Renal cortex interstitium (tissue), 15 donors: ENCODE measurements at places on chromosomes 7 and 10. TPM values are rescaled to one million over a fixed set of nuclear protein-coding genes. Genes with fewer than 3 reads are reported as not detected.

DNA sequence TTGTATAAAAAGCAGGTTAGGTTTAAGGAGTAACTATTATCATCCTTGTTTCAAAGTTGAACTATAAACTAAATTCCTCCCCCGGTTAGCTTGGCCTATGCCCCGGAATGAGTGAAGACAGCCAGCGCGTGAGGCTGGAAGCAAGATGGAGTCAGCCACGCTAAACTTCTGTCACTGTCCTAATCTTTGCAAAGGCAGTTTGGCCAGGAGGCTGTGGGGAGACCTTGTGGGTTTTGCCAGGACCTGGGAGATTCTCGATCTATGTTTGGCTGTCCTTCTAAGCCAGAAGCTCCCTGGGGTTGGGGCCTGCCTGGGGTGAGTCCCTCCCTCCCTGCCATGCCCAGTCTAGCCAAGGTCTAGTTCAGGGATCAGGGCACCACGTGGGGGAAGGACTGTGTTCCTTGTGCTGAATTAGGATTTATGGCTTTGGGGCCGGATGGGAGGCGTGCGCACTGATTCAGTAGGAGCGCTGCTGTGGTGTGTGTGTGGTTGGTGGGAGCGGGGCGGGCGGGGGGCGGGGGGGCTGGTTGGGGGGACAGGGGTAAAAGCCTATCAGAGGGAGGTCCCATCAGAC lies 871 bp upstream of the GTF2IRD1 start:
- DNase-seq = no peak

- DNase-seq = no peak
Observed at GRCh38 chr10:102648889-102649796, 4.9 kb downstream of the TRIM8 start.

- no peak for DNase-seq
Observed at GRCh38 chr7:37096341-37096740, 352.3 kb downstream of the ELMO1 start.

- no peak for DNase-seq
Observed at GRCh38 chr10:137031-137430, 1.8 kb downstream of the ZMYND11 start.

Gene MSMB
- polyA plus RNA-seq = not detected

Gene PSD
- polyA plus RNA-seq = 12.2 TPM

Gene GJD4
- polyA plus RNA-seq = 0.17 TPM

- no peak for DNase-seq
Observed at GRCh38 chr7:627661-628401, 98.7 kb upstream of the DNAAF5 start.

Gene SLC26A5
- polyA plus RNA-seq = 0.65 TPM

Gene TMEM270
- 0.21 TPM for polyA plus RNA-seq

DNA sequence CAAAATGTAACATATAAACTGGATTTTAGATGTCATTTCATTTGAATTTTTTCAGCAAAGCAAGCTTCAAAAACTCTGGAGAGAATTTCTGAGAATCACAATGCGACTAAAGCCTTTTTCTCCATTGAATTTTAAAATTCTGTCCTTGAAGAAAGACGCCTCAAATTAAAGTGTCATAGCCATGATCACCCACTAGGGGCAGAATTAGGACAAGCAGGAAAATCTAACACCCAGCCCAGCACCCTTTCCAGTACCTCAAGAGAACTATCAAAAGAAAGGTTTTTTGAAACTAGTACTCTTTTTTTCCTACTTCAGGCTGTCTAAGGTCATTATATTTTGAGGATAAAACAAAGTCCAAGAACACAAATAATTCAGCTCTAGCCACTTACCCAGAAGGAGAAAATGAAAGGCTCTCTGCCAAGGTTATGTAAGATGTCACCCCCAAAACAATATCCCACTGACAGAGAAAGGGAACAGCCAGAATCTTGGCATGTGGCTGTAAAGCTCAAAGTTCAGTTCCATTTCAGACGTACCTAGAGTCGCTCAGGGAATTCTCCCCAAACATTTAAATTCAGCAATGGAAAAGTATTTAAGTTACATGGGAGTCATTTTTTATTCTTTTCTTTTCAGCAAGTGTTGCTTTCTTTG lies 299.4 kb downstream of the SNX13 start:
- no peak for DNase-seq

Gene MMP21
- polyA plus RNA-seq = 0.51 TPM

Gene HOXA6
- polyA plus RNA-seq = 48.9 TPM

Gene OPN1SW
- polyA plus RNA-seq = 1.0 TPM

- DNase-seq = no peak
Observed at GRCh38 chr10:126060261-126060931, 164.0 kb downstream of the FANK1 start.

Gene FAM221A
- polyA plus RNA-seq = 20.2 TPM

Gene BTBD16
- polyA plus RNA-seq = 0.36 TPM

DNA sequence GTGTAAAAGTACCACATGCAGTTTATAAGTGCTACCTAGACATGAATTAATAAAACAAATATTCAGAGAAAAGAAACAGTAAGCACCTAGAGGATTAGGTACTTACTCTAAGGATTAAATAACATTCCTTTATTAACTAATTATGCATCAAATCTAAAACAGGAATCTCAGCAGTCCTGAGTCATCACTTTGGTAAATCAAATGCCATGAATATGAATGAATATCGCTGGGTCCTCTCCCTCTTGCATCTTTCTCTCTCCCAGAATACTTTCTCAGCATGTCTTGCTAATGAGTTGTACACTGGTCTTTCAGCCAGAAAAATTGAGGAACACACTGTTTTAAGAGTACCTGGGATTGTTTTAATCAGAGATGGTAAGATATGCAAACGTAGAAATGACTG lies 225.5 kb upstream of the NFE2L3 start:
- no peak for DNase-seq

DNA sequence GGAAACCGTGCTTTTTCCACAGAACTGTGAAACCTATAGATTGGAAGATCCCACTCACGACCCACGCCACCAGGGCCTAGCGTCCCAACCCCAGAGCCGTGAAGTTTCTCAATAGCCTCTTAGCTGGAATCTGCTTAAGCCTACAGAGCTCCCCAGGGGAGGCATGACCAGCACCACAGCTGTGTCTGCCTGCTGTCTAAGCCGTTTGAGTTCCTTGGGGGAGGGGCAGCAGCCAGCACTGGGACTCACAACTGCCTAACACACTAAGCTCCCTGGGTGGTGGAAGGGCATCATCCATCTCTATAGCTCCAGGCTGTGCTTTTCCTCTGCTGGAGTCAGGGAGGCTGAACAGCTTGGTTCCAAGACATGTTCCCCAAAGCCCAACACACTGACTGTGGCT lies 26.0 kb upstream of the TMEM140 start:
- DNase-seq = no peak

DNA sequence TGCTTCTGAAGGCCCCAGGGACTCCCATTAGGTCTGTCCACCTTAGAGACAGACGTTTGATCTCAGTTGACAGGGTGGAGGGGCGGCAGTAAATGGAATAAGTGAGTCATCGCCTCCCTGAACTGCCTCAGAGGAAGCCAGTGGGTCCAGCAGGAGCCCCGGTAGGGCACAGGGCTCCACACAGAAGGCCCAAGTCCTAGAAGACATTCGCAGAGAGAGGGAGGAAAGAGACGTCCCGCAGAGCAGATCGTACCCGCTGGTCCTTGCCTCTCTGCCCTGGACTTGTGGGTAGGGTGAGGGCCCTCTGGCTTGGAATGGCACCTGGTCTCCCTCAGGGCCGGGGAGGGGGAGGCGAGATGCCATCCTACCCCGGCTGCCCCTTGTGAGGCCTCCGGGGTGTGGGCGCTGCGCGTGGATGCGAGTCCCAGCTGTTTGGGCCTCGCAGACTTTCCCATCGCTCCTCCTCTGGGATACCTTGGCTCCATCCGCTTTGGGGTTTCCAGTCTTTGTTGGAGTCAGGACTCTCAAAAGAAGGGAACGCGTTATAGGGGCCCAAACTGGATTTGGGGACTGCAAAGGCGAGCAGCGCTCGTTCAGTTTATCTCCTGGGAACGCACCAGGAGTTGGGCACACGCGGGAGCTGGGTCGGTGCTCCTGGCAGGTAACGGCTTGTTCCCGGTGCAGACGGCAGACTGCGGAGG lies 5.1 kb downstream of the TLX1 start:
- DNase-seq = no peak

Gene TAS2R41
- polyA plus RNA-seq = not detected

DNA sequence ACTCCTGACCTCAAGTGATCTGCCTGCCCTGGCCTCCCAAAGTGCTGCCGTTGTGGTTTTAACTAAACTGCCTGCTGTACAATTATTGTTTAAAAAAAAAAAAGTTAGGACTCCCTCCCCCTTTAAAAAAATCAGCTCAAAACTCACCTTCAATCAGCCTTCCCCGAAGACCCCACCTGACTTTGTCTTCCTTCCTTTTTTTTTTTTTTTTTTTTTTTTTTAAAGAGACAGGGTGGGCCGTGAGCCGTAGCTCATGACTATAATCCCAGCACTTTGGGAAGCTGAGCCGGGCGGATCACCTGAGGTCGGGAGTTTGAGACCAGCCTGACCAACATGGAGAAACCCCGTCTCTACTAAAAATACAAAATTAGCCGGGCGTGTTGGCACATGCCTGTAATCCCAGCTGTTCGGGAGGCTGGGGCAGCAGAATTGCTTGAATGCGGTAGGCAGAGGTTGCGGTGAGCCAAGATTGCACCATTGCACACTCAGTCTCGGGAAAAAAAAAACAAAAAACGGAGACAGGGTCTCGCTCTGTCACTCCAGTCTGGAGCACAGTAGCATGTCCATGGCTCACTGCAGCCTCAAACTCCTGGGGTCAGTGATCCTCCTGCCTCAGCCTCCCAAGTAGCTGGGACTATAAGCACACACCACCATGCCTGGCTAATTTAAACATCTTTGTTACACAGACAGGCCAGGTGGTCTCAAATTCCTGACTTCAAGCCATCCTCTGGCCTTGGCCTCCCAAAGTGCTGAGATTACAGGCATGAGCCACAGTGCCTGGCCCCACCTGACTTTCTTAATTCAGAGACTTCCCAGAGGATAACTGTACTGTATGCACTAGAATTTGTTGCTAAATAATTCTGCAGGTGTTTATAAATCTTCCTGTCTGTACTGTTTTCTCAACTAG lies 3.2 kb downstream of the FIS1 start:
- no peak for DNase-seq

Gene TRIM50
- 0.21 TPM for polyA plus RNA-seq

- no peak for DNase-seq
Observed at GRCh38 chr7:127390186-127390816, 2.2 kb downstream of the ZNF800 start.

Gene ZCWPW1
- polyA plus RNA-seq = 7.5 TPM

- no peak for DNase-seq
Observed at GRCh38 chr7:111215550-111215949, 124.6 kb downstream of the LRRN3 start.

Gene PILRA
- 4.7 TPM for polyA plus RNA-seq

GRCh38 chr10:80540981-80541750 lies 3.5 kb downstream of the SH2D4B start:
- DNase-seq = no peak

GRCh38 chr7:128827971-128828711 lies 2.1 kb upstream of the FLNC start:
- no peak for DNase-seq

Gene MYPN
- 0.11 TPM for polyA plus RNA-seq

- no peak for DNase-seq
Observed at GRCh38 chr10:127968659-127969058, 61.8 kb downstream of the PTPRE start.

GRCh38 chr7:30146127-30146612 lies 11.4 kb downstream of the MTURN start:
- DNase-seq = no peak

DNA sequence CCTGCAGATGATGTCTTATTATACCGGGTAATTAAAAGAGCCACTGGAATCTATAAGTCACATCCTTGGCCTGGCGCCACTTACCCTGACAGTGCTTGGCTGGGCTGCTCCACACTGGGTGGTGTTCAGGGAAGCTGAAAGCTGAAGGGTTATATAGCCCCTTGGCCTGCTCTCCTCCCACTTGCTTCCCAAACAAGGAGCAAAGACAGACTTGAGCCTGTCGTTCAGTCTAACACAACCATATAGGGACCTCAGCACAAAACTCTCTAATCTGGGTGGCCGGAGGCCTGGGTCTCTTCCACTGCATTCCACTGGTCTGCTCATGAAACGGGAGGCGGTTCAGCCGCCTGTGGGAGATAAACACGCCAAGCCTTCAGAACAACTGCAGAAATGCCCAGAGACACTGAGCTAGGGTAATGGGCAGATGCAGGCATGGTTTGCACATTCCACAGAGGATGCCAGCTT lies at the start of gene ACTA2:
Gene ACTA2, minus strand, starts transcription at position 127 of the 465 bp plus-strand sequence. CDS start 3,843 bp downstream, outside the sequence.
- no peak for DNase-seq

GRCh38 chr10:14102056-14102455 lies 228.7 kb downstream of the FRMD4A start:
- no peak for DNase-seq
